Cardiac septum (tissue), 1 donor: ENCODE measurements at places on chromosomes 16 and 17. TPM values are rescaled to one million over a fixed set of nuclear protein-coding genes. Genes with fewer than 3 reads are reported as not detected.

The PPM1E gene
- total RNA-seq: 1.1 TPM

- no peak for DNase-seq
Observed at GRCh38 chr17:44930667-44931066, 15.4 kb upstream of the GFAP start.

DNA sequence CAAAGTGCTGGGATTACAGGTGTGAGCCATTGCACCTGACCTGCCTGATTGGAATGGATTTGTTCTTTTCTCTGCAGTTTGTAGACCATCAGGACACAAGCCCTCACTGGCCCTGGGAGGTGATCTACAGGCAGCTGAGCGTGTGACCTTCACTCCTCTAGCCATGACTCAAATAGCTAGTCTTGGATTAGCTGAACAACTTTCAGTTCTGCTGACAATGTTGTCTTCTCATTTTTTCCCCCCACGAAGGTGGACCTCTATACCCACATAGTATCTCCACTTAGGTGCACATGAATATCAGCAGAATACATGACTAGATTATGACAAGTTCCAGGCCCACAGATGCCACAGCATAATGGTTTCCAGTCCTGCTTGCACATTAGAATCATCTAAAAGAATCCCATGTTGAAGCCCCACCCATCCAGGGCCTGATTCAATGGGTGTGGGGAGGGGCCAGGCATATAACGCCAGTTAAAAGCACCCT lies 36.8 kb downstream of the HS3ST3B1 start:
- peak; percentile 31 for DNase-seq

GRCh38 chr17:8995711-8996110 lies 25.6 kb upstream of the NTN1 start:
- DNase-seq: no peak

The PIRT gene
- total RNA-seq: not detected

DNA sequence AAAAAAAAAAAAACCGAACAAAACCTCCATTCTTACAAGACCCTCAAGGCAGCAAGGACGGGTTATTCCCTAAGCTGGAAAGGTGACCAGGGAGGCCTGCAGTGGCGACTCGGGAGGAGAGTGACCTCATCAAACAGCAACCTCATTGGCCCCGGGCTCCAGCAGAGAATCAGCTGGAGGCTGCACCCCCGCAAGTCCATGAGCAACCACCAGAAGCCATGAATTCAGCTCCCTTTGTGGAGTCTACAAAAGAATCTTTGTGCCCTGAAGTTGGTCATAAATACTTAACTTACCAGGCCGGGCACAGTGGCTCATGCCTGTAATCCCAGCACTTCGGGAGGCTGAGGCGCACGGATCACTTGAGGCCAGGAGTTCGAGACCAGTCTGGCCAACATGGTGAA lies 80.9 kb upstream of the CREBBP start:
- DNase-seq: no peak

The USP22 gene
- 200 TPM for total RNA-seq

GRCh38 chr17:82978765-82979349 lies 100.6 kb upstream of the METRNL start:
- DNase-seq: no peak

- DNase-seq: no peak
Observed at GRCh38 chr16:57155702-57156350, 30.0 kb downstream of the PSME3IP1 start.

- no peak for DNase-seq
Observed at GRCh38 chr17:47295037-47295873, 28.5 kb upstream of the EFCAB13 start.

DNA sequence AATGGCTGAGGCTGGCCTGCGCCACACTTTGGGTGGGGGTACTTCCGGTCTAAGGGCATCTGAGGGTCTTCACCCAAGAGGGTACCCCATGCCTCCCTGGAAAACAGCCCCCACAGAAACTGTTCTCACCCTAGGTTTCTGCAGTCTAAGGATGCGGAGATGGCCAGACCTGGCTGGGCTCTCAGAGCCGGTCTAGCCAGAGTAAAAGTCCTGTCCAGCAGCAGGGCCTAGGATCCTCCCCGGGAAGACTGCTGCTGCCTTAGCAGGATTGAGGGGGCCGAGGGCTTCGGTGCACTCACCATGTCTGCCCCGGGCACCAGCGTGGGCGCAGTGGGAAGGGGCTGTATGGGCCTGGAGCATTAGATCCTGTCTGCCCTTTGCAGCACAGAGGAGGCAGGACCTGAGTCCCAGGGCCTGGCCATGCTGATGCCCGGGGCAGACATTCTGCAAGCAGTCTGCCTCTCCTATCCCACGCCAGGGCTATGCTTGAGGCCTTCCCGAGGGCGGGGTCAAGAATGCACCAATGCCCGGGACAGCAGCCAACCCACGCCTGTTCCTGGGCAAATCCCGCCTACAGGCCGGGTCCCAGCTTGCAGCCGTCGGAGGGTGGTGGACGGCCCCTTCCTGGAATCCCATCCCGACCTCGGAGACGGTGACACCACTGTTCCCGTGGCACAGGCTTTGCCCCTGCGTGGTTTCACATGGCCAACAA lies 54.7 kb downstream of the CBFA2T3 start:
- peak; percentile 89 for DNase-seq

DNA sequence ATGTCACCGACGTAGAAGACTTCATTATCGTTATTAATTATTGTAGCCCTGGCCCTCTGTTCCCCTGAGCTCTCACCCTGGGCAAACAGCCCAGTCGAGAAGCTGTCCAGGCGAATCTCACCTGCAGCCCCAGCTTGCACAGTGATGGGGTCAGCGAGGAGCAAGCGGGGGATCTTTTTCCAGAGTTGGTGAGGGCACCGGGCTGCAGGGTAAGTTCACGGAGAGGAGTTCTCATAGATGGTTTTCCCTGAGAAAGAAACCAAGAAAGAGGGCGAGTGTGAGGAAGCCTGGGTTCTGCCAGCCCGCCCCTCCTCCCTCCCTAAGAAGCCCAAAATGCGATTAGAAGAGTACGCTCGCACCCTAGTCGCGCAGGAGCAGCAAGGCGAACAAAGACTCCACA lies 436 bp downstream of the SPAG5 start:
- DNase-seq: no peak

DNA sequence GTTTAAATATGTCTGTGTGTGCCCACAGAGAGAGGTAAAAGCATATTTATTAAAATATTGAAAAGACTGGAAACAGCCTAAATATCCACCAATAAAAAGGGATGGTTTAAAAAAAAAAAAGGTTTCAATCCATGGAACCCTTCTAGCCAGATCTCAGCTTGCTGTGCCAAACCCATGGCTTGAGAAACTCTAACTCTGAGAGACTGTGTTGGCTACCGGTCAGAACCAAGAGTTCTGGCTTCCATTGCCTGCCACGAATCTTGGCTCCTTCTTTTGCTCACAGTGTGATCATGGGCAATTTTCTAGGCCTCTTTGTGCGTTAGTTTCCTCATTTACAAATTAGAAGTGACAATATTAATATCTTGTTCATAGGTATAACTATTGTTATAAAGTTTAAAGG lies 201.3 kb upstream of the IRX3 start:
- DNase-seq: peak; percentile 49

DNA sequence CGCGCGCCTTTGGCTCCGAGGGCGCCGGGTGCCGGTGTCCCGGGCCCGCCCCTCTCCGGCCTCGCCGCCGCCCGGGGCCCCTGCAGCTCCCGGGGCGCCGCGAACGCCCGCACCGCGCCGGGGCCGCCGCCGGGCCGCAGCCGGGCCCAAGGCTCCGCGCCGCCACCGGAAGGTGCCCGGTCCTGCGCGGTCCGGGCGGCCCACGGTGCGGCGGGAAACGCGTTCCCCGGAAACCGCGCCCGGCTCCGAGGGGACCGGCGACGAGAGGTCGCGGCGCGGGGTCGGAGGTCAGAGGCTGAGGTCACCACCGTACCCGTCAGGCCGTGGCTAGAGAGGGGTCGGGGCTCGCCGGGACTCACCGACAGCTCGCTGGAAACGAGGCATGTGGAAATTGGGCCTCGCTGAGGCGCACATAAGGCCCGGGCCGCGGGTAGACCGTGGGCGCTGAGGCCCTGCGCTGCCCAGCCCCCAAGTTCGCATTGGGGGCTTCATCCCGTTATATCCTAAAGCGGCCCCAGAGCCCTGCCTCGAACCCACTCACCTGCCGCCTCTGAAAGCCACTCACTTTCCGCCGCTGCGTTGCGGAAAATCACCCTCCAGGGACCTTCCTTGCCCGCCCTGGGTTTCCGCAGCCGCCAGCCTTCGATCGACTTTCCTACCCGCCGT lies at the start of gene DUS1L:
Gene DUS1L (minus strand): TSS at position 167 of the 666 bp plus-strand sequence. CDS start 745 bp downstream, outside the sequence.
- peak; percentile 83 for DNase-seq

GRCh38 chr17:52235516-52235915 lies 77.0 kb upstream of the CA10 start:
- DNase-seq: no peak

DNA sequence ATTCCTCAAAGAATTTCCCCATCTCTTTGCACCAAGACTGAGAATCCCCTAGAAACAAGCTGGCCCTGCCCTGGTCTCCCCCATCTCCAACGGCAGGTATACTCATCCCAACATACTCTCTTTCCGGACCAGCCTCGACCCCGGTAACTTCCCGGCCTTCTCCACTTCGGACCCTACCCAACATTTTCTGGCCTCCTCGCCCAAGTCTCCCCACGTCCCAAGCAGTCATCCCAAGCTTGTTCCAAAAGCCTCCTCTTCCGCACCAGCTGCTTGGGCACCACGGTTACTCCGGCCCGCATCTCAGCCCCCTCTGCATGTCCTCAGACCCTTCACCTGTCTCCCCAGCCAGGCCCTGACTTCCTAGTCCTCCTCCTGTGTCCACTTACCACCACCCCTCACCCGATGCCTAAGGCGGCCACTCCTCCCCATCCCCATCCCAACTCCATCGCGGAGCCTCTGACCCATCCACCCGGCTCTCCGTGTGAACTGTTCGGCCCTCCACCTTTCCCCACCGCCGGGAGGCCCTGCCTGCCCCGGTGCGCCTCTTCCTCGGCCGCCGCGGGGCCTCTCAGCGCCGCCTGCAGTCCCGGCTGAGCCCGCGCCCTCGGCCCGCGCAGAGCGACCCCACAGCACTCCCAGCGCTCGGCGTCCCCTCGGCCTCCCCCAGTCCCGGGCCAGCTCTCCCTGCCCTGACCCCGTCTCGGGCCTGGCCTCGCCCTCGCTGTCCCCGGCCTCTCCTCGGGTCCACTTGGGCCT lies 994 bp downstream of the PITPNA start:
- DNase-seq: no peak

DNA sequence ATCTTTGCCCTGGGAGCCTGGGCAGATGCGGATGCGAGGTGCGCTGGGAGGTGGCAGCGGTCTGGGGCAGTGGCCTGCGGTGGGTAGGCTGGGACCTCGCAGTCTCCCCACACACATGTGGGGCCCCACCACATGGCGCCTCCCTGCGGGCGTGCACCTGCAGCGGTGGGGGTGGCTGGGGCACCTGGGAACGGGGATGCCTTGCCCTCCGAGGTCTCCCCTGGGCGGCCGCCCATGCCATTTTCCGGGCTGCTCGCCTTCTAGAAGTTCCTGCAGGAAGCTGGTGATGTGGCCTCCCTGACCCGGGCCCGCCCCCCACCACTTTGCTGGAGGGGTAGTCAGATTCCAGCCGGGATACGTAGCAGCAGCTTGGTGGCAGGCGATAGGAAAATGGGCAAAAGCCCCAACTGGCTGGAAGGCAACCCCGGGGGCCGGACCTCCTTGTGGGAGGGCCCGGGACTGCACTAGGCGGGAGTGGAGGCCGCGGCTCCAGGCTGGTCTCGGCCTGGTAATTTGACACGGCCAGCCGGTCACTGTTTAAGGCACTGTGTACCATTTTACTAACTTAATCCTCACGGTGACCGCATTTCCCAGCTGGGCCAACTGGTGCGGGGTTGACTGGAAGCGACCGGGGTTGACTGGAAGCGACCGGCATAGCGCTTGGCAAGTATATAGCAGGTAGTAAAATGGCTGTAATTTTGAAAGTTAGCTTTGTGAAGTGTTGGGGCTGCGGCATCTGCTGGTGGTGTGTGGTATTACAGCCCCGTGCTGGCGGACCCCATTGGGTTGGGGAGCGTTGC lies 38.5 kb downstream of the IGF2BP1 start:
- no peak for DNase-seq

DNA sequence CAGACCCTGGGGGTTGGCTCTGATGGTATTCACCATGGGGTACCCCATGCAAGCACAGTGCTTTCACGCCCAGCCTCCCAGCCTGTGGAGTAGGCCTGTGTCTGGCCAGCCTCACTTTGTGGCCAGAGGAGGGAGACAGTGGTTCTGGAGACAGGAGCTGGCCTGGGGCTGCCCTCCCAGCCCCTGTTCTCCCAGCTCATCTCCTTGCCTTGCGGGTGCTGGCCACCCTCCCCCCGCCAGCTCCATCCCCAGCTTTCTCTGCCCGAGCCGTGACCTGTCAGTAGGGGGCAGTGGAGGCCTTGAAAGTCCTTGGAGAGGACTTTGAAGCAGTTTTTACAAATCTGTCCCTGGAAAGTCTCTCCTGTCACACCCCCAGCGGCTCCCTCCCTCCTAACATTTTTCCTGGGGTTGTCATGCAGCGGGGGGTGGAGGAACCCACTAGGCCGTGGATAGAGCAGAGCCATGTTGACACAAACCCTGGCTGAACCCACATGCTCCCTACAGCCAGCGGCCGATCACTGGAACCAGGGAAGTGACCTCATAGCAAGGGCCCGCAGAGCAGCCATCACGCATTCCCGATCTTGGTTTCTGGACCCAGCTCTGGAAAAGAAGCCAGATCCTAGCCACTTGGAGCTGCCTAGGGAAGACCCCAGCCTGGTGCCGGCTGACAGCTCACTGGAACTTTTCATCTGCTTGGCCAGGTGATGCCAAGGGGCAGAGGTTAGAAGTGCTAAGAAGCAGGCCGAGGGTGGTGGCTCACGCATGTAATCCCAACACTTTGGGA lies 289.4 kb downstream of the SEC14L1 start:
- DNase-seq: peak; percentile 94

DNA sequence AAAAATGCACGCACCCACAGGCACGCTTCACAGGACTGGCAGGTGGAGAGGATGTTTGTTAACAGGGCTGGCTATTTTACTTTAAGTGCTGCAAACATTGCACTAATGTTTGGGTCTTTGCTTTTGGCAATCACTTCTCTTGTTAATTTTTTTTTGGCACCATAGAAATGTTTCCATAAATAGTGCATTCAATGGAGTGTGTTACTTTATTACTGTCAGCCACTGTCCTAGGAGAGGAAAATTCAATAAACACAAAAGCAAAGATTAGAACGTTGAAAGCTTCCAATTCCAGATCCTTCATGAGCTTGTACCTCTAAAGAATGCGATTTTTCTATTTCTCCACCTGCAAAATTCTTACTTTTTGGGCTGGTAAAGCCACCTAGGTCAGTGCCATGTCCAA lies 743.5 kb downstream of the WWOX start:
- no peak for DNase-seq

DNA sequence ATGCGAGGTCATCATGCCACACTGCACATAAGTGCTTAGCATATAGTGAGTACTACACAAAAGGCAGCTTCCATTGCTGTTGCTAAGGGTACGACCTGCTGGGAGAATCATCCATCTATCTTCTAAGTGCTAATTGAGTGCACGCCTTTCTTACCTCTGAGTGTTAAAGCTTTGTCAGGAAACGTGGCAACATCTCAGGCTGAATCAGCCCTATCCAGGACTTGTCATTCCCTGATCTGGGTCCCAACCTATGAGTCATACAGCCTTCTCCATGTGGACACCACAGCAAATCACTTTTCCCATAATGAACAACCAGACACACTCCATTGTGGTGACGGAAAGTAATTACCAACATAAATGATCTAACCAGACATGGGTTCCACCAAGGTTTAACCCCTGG lies 201.1 kb upstream of the MAF start:
- DNase-seq: no peak

- DNase-seq: no peak
Observed at GRCh38 chr17:35129973-35130351, 8.5 kb downstream of the FNDC8 start.
